Naive thymus-derived CD8-positive, alpha-beta T cell (primary cell): ENCODE measurements at places on chromosomes 1 and 21.
A peak's percentile ranks its signal among the peaks of the same experiment; 100 is the strongest.

GRCh38 chr1:32480003-32480402, 15.1 kb downstream of the ZBTB8B start:
- DNase-seq, result no peak

GRCh38 chr1:40773748-40774265, 9.8 kb upstream of the KCNQ4 start:
- no peak for DNase-seq

GRCh38 chr1:3786468-3787348, 9.6 kb downstream of the LRRC47 start:
- no peak for DNase-seq

DNA sequence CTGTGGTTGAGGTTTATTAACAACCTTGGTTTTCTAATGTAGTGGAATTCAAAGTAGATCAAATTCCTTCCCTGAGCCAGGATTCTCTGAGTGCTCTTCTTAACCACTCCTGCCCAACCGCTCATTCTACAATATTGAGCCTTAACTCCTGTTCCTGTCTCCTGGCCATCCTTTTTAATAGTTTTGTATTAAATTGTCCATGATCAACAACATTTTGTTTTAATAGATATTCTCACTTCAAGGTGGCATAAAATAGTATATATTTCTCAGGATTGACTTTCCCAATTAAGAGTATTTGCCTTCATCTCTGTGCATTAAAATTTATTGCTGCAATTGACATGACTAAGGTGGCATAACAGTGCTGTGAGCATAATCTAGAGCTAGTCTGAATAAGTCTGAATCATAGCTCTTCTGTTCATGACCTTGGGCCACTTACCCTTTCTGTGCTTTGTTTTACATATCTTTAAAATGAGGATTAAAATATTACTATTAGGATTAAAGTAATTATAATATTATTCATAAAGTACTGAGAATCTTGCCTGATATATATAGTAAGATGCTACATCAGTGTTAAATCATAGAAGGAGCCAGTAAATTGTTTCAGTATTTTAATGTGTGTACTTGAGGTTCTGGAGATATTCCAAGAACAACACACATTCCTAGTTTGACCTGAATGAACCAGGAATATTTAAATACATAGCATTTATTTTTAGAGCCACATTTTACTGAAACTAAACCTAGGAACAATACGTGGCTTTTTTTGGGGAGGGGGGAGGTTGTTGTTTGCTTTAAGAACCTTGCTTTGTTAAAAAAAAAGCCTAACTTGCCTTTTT, 76.4 kb downstream of the ADGRL2 start:
- DNase-seq, result no peak

DNA sequence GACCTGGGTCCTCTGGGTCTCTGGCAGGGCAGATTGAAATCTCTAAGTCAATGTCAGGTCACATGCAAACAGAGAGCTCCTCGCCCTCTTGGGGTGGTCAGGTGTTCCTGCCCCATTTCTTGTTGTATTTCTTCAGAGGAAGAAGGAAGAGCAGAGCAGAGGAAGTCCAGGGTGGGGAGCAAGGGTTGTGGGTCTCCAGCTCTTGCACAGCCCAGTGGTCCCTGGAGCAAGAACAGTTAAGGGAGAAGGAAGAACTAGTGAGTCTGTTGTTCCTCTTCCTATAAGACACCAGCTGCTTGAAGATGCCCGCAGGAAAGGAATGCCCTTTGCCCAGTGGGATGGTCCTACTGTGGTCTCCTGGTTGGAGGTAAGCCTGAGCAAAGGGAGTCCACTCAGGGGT, 26.3 kb downstream of the MYOG start:
- DNase-seq, result no peak

GRCh38 chr1:193036337-193037047, 22.7 kb downstream of the UCHL5 start:
- no peak for DNase-seq

DNA sequence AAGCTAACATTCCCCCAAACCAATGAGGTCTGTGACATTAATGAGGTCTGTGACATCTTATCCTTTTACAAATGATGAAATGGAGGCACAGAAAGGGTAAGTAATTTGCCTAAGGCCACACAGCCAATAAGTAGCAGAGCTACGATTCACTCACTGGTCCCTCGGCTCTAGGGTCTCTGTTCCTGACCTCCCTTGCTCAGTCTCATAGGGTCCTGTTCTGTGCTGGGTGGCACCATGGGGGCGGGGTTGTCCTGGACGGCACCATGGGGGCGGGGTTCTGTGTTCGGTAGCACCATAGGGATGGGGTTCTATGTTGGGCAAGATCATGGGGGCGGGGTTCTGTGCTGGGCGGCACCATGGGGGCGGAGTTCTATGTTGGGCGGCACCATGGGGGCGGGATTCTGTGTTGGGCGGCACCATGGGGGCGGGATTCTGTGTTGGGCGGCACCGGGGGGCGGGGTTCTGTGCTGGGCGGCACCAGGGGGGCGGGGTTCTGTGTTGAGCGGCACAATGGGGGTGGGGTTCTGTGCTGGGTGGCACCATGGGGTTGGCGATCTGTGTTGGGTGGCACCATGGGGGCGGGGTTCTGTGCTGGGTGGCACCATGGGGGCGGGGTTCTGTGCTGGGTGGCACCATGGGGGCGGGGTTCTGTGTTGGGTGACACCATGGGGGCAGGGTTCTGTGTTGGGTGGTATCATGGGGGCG, 55.6 kb downstream of the CLSTN1 start:
- DNase-seq, result peak; percentile 16

DNA sequence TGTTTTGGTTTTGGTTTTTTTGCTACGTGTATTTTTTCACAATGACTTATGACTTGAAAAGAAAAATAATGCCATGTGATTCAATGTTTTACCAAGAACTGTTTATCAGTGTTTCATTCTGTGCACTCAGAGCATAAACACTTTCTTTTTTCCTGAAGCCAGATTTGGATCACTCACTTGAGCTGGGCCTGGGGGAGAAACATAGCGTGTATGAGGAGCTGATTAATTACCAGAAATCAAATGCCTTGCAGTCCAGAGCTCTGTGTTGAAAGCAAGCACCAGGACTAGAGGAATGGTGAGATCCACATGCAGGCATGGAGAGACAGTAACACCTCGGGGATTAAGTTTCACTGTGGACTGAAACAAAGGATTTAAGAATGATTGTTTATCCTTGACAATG, 642.1 kb upstream of the ADGRL2 start:
- no peak for DNase-seq

GRCh38 chr1:55374801-55375616, 159.8 kb upstream of the USP24 start:
- no peak for DNase-seq

GRCh38 chr1:165069829-165070228, 286.7 kb downstream of the LMX1A start:
- DNase-seq, result no peak

- DNase-seq, result no peak
Measured at GRCh38 chr21:31335957-31336738, 7.9 kb downstream of the TIAM1 start.

GRCh38 chr1:171335964-171336363, 22.0 kb downstream of the FMO4 start:
- DNase-seq, result no peak

- no peak for DNase-seq
Measured at GRCh38 chr1:84415396-84415795, 17.1 kb downstream of the DNASE2B start.

- no peak for DNase-seq
Measured at GRCh38 chr1:1260843-1261560, 12.7 kb downstream of the UBE2J2 start.

DNA sequence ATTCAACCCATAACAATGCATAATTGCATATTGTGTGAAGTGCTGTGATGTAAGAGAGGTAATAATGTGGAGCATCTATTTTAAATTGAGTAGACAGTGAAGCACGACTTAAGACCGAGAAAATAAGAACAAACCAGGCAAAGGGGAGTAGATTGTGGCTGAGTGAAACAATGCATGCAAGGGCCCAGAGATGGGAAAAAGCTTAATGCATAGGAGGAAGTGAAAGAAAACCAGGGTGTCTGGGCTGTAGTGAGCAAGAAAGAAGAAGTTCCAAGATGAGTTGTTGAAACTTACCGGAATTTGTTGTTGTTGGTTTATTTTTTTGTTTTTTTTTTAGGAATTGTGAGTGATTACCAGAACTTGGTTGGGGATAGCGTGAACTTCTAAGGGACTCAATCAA, 104.7 kb downstream of the SNX7 start:
- no peak for DNase-seq

DNA sequence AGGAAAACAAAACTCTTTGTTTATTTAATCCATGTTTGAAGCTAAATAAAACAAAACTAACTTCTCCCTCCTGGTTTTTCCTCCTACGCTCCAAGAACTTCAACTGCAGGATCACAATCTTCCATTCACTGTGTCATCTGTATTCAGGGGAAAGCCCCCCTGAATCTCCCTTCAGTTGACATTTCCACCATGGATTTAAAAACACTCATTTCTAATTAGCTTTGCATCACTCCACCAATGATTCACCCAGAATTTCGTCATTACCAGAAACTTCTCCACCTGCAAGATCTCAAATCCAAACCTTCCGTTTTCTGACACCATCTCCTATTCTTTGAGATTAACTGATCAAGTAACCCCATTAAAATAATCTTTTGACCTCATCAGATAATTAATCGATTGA, 10.9 kb upstream of the RGS5 start:
- DNase-seq, result no peak

GRCh38 chr1:177164380-177165068, at the start of gene ASTN1:
ASTN1 (minus strand) TSS chr1:177164712; CDS start chr1:177164676, 36 bp downstream.
- DNase-seq, result no peak

DNA sequence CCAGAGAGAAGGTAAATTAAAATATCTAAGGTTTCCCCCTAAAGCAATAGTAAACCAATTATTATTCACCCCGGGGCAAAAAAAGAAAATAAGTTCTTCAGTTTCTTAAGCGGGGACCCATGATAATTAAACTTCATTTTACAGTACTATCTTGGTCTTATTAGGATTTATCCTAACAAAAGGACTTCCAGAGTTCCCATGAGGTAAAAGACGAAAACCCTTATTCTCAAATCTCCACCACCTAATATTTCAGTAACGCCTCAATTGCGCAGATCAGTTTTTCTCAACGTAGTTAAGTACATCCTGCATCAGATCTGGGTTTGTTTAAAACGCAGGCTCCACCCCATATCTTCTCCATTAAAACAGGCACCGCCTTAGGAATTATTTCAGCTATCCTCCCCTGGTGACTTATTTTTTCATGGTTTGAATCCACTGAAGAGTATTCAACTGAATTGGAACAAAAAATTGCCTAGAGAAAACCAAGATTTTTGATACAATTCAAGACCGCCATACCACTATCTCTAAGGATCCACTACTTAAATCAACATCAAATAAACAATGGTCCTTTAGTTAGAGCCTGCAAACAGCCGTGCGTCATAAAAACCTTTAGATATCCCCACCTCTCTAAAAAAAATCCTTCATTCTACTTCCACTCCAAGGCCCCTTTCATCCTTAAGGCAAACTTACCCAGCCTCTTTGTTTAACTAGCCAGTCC, 1.7 kb downstream of the MCL1 start:
- DNase-seq, result no peak

DNA sequence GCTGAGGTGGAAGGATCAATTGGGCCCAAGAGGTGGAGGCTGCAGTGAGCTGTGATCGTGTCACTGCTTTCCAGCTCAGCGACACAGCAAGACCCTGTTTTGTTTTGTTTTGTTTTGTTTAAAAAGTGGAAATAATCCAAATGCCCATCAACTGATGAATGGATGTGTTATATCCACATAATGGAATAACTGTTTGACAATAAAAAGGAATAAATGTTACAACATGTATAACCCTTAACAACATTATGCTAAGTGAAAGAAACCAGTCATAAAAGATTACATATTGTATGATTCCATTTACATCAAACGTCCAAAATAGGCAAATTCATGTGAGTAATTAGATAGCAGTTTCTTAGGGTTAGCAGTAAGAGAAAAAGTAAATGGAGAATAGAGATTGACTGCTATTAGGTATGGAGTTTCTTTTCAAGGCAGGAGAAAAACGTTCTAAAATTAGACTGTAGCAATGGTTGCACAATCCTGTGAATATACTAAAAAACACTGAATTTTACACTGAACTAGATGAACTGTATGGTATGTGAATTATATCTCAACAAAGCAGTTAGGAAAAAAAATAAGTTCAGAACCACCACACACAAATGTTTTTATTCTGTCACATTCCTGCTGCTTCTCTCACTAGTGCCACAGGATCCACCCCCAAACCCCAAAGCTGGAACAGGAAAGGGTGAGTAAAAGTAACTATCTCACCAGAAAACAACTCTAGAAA, 15.7 kb downstream of the FOXJ3 start:
- no peak for DNase-seq

DNA sequence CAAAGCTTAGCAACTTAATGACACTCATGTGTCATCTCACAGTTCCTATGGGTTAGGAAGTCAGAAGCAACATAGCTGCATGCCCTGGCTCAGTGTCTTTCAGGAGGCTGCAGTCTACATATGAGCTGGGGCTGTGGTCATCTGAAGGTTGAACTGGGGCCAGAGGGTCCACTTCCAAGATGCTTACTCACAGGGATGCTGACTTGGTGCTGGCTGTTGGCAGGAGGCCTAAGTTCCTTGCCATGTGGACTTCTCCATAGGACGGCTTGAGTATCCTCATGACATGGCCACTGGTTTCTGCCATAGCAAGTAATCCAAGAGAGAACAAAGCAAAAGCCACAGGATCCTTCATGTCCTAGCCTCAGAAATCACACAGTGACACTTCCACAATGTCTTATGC, 12.1 kb upstream of the FAM43B start:
- DNase-seq, result no peak

- no peak for DNase-seq
Measured at GRCh38 chr1:204758601-204759000, 73.1 kb upstream of the LRRN2 start.

DNA sequence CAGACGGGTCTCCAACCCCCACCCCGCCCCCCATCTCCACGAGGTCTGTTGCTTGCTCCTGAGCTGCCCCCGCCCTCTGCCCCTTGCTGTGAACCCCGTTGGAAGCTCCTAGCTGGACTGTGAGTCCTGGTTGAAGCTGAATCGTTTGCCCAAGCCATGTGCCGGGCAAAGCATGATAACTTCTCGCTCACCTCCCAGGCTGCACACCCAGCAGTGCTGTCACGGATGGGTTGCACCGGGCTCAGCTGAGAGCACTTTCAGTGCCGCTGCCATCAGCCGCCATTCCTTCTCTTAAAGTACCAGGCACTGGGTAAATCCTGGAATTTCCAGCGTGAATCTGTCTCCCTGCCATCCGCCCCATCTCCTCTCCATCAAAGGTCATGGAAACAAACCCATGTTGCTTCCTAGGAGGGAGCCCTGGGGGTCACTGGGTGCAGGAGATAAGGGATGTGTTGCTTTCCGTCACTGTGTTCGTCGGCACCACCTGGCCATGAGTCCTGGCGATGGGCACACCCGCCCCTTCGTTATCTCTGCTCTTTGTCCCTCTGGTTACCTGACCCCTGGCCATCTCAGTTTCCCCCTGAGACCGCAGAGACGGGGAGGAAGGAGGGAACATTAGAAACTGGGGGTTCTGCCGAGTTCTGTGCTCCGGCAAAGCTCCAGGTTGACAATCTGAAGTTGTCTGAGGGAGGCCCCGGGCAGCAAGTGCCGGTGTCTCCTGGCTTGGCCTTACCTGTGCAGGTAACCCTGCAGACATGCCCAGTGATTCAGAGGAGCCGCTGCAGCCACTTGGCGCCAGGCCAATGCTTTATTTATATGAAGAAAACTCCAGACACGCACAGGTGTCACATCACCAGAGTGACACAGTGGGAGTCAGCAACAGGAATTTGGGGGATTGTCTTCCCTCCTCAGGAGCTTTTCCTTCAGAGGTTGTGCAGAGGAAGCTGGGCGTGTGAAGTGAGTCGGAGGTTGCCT, 2.7 kb downstream of the PDE9A start:
- no peak for DNase-seq

- DNase-seq, result no peak
Measured at GRCh38 chr1:11355559-11356475, 82.8 kb downstream of the UBIAD1 start.

- DNase-seq, result no peak
Measured at GRCh38 chr1:27889506-27889905, 17.2 kb downstream of the THEMIS2 start.
